ENCODE measurements at places on chromosomes 6 and 20.

GRCh38 chr6:113786168-113786567 lies 71.0 kb upstream of the MARCKS start:
- DNase-seq: no peak

DNA sequence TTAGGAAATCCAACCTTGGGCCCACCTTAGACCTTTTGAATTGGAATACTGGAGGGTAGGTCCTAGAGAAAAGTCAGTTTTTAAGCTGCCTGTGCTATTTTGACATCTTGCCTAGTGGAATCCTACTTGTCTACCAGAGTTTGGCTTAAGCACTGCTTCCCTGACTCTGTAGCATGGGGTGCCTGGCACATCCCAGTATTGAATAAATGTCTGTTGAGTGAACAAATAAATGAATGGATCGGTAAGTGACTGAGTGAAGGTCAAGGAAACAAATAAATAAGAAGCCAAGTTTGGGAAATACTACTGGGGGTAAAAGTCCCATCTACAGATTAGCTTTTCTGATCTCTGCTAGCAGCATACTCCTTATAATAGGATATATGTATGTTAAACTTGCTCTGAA lies 140.5 kb downstream of the FNDC1 start:
- no peak for DNase-seq

- no peak for DNase-seq
Measured at GRCh38 chr20:4815628-4816027, 93.9 kb downstream of the PRND start.

- no peak for DNase-seq
Measured at GRCh38 chr6:120260636-120261035, 911.1 kb upstream of the MAN1A1 start.

DNA sequence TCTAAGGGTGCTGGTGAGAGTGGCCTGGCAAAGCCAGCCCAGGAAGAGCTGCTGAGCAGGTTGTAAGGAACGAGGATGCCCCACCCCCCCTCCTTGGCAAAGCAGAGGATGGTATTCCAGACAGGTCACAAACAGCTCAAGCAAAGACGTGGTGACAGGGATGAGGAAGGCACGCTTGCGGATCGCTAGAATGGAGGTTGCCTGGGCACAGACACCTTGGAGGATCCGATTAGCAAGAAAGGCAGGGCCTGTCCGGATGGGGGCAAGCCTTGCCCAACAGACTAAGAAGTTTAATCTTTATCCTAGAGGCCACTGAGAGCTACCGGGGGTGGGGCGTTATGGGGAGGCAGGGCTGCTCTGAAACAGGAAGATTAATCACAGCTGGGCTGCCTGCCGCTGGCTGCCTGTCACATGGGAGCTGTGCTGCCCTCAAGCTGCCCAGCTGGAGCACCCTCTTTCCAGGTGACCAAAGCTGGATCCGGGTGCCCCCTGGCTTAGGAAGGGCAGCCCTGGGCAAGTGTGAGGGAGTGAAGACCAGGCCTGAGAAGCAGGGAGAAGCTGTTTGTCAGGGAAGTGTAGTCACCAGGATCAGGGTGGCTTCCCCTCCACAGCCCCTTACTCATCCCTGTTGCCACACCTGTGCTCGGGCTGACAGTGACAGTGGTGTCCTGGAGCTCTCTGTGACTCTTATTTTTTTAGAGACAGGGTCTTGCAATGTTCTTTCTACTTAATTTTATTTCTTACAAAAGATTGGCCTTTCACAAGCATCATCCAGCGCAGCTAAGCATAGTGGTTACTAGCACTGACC lies 9.1 kb upstream of the MAPK13 start:
- peak; percentile 34 for DNase-seq

GRCh38 chr6:46023216-46023915 lies 7.7 kb upstream of the CLIC5 start:
- no peak for DNase-seq

DNA sequence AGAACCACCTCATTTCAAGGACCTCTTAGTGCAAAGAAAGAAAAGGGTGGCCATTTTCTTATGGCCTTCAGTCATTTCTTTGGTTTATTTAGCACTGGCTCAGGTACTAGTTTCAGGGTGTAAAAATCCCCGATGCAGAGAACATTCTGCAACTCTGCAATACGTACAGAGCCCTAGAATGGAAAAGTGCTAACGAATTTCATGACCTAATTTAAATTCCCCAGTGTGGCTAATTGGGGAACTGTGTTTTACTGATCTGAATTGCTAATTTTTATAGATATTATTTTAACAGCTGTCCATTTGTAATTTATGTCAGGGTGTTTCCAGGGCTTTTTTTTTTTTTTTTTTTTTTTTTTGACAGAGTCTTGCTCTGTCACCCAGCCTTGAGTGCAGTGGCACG lies 160.7 kb downstream of the UST start:
- DNase-seq: no peak

DNA sequence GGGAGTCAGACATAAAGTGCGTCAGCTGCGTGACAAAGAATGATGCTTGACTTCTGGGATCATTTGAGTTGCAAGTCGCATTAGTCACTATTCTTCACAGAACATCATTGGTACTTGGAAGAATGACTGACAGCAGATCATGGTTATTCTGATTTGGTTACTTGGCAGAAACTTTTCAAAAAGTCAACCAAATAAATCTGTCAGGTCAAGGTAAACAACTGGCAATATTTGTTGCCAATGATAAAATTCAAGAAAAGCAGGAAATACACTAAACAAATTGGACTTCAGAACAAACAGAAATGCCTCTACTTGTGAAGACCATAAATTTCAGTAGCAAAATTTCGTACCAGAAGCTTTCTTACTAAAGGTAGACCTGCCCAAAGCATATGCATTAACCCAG lies 221.6 kb downstream of the TFAP2A start:
- no peak for DNase-seq

DNA sequence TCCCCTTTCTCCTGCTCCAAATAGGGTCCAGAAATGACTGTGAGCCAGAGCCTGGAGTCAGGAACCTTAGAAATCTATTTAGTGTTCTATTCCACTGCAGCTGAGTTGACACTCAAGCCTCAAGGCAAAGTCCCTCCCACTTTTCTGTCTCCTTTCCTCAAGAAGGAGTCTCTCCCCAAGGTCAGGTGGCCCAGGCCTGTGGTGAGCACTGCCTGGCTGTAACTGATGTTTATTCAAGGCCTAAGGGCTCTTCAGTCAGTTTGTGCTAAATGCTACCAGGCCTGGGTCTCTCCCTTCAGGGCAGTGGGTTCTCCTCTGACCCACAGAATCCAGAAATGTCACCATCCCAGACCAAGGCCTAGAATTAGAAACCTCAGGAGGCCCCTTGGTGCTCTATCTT lies 1042.9 kb upstream of the EPHA7 start:
- DNase-seq: no peak

- no peak for DNase-seq
Measured at GRCh38 chr6:65566117-65566516, 140.9 kb downstream of the EYS start.

- DNase-seq: no peak
Measured at GRCh38 chr6:11413728-11414127, 123.8 kb upstream of the TMEM170B start.

DNA sequence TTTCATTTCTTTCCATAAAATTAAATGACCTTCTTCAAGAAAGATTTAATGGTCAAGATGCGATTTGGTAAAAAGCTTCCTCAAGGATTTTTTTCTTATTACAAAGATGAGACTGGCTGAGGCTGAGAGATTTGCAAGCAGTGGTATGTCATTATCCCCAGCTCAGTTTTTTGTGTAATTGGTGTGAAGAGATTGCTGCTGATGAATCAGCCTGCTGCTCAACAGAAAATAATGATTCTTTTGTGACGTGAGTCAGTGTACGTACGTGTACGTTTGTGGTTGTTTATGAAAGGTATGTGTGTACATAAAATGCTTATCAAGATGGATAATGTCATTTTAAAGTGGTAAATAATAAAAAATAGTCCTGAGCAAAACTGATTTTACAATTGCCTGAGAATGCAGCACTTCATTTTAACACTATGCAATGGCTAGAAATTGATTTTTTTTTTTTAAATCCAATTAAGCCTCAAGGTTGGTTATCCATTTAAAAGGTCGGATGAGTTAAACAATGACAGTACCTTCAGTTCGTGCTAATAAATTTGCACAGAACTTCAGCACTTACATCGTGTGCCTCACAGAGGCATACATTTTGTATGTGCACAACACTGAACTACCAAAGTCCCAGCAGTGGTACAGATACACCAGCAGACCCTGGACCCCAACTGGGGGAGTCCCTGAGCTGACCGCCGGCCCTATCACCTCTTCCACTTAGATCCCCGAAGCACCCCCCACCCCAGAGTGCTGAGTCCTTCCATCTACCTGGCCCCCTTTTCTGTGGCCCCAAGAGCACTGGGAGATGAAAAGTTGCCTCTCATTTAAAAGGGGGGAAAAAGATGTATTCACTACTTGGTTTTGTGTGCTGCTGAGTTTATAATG lies 9.7 kb upstream of the NPEPL1 start:
- DNase-seq: no peak

DNA sequence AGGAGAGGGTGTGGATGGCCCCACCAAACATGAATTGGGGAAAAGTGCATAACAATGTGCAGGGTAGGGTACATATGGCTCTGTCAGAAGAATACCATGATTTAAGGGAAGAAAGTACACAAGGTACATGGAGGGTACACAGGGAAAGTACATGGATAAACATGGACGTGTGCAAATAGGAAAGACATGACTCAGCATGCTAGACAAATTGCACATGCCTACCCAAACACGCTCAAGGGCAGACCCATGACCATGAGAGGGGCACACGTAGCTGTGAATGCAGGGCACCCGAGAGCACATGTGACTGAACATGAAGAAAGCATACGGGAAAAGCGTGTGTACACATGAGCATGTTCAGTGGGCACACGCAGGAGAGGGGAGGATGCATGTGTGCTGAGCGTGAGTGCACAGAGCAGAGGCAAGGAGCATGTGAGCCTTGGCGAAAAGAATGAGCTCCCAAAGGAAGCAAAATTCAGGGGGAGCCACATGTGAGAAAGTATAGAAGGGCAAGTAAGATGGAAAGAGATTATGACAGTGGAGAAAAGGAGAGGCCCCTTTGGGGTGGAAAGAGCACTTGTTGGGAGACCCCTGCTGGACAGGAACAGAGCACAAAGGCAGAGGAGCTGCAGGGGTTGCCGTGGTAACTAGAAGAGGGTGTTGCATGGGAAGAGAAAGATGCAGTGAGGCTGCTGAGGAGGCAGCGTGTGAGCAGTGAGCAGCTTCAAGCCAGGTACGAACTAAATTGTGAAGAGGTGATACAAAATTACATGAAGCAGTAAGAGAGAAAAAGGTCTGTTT lies 17.8 kb downstream of the OR2H2 start:
- DNase-seq: no peak

DNA sequence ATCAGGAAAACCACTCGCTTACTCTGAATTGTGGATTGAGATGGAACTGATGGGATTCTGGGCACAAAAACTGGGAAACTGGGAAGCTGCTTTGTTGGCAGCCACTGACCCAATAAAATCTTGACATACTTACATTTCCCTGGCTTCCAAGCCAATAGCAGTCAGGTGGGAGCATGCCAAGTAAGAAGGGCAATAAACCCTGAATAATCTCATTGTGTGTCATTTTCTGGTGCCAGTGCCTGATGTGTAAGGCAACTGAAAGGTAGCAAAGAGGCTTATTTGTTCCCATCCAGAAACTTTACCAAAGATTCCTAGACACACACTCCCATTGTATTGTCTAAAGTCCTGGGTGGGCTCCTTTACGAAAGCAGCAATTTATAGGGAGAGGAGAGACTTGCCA lies 93.2 kb downstream of the TBX18 start:
- no peak for DNase-seq

DNA sequence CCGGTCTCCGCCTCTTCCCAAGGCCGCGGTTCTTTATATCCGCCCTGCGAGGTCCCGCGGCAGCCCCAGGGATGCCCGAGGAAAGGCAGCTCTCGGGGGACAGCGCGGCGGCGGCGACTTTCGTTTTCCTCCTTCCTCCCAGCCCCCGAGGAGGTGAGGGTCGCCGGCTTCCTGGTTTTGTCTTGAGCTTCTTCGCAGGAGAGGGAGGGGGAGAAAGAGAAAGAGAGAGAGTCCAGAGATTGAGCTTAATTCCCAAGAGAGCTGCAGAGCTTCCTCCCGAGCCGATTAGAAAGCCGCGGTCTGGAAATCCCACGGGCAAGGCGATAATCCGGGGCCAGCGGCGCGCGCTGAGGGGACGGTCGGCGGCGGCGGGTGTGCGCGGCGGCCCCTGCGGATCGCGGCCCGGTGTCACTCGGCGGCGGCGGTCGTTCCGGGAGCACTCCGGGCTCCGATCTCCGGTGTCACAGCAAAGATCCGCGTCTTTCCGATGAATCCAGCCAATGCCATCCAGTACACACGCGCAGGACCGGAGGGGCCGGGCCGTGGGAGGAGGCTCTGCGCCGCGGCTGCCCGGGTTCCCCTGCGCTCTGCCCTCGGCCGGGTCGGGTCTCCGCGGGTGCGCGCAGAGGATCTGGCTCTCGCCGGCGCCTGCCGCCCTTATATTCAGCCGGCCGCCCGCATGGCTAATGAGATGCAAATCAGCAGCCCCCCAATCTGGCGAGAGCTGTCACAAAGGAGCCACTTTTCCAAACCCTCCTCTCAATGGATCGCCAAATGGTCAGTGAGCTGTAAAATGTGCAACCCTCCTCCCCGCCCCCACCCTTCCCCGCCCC lies at the start of gene DLL1:
TSS of gene DLL1 (minus strand) at position 783 of the 833 bp plus-strand sequence. CDS start 939 bp downstream, outside the sequence.
- no peak for DNase-seq

GRCh38 chr6:16274483-16274882 lies 36.1 kb downstream of the GMPR start:
- no peak for DNase-seq

DNA sequence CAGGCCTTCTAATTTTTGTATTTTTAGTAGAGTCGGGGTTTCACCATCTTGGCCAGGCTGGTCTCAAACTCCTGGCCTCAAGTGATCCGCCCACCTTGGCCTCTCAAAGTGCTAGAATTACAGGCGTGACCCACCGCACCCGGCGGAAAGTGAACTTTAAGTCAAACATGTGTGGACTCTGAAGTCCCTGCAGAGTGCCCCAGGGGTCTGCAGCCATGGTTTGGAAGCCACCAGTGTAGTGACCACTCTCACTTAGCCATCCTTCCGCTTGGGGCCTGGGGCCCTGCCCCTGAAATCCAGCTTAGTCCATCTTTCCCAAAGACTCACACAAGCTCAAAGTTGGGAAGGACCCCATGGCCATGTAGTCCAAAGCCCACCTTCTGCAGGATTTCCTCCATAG lies 164.5 kb downstream of the GRM4 start:
- DNase-seq: no peak

DNA sequence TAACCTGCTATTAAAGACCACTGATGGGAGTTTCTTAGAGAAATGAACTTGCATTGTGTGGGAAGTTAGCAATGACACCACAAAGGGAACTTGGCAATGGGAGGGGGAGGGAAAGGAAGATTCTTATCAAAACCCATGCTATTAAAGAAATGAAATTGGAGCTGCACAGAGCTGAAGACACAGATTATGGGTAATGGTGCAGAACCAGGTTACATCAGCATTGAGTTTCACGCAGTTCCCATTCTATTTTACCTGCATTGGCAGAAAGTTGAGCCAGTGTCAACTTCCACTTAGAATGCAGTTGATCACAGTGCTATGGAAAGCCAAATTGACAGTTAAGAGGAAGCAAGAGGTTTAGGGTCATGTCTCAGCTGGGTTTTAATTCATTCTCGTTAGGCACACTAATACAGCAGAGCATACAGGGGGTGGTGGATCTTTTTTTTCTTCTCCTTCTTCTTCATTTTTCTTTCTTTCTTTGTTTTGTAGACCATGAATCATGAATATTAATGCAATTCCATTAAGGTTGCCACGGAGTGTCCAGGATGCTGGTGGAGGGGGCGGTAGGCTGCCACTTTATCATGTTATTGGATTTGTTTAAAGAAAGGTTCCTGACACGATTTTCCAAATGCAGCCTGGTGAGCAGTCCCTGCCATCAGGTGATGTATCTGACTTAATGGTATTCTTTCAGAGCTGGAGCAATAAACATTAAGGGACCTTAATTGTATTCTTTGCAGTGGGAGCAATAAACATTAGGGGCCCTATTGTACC lies 1092.0 kb upstream of the MAP3K7 start:
- DNase-seq: no peak

All from T-helper 9 cell (primary cell).